ENCODE measurements at places on chromosomes 3 and 15.

- no peak for DNase-seq
These were observed 141.8 kb downstream of the EEFSEC start for GRCh38 chr3:128294999-128295468.

DNA sequence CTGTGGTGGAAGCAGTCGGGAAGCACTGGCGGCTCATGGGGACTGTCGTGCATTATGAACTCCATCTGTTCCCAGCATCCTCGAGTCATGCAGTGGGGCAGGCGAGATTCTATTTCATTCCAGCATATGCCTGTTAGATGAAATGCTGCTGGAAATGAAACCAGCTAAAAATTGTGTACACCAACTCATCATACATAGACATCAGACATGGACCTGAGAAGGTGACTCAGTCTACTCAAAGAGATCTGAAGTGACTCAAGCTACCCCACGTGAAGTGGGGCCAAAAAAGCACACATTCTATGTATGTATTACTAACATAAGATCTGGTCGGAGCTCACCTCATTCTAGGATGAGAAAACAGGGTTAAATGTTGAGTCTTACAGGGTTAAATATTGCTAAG is 47.5 kb upstream of the FAM98B start:
- no peak for DNase-seq

- no peak for DNase-seq
These were observed 80.9 kb upstream of the ARHGEF26 start for GRCh38 chr3:154040283-154040682.

GRCh38 chr15:77118882-77119321 is 48.0 kb upstream of the TSPAN3 start:
- no peak for DNase-seq
